ACHN (cell line): ENCODE measurements at places on chromosomes 16 and 17.

DNA sequence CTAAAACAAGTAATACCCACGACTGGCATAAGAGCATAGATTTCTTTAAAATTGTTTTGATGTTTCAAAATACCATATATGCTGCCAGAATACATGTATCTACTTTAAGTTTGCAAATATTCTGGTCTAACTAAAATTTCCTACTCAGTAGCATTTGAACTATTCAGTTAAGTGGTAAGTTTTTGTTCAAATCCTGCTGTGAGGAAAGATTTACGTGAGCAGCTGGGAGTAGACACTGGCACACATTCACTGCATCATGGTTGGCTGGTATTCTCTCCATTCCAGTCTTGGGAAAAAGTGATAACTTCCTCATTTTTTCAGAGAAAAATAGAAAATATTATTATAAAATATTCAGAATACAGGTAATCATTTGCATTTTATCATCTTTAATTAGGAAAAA, 133.6 kb downstream of the SKAP1 start:
- no peak for DNase-seq

- no peak for DNase-seq
Measured at GRCh38 chr17:31538080-31538762, 146.7 kb downstream of the RAB11FIP4 start.

DNA sequence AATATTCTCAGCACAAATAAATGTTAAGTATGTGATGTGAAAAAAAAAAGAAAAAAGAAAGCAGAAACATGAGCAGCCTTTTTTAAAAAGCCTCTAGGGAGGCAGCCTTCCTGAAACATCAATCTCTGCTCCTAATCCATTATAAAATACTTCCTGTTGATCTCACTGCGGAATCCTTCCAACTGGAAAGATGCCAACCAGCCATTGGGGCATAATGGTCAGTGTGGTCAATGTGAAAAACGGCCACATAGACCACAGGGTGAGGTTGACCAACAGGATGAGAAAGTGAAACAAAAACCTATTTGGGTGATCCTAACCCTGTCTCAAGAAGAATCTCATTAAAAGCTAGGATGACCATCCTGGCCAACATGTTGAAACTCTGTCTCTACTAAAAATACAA, 26.1 kb upstream of the ABCA8 start:
- DNase-seq: no peak

- DNase-seq: no peak
Measured at GRCh38 chr16:23745263-23745662, 9.6 kb upstream of the CHP2 start.

- DNase-seq: no peak
Measured at GRCh38 chr16:80100186-80100585, 440.6 kb upstream of the DYNLRB2 start.

DNA sequence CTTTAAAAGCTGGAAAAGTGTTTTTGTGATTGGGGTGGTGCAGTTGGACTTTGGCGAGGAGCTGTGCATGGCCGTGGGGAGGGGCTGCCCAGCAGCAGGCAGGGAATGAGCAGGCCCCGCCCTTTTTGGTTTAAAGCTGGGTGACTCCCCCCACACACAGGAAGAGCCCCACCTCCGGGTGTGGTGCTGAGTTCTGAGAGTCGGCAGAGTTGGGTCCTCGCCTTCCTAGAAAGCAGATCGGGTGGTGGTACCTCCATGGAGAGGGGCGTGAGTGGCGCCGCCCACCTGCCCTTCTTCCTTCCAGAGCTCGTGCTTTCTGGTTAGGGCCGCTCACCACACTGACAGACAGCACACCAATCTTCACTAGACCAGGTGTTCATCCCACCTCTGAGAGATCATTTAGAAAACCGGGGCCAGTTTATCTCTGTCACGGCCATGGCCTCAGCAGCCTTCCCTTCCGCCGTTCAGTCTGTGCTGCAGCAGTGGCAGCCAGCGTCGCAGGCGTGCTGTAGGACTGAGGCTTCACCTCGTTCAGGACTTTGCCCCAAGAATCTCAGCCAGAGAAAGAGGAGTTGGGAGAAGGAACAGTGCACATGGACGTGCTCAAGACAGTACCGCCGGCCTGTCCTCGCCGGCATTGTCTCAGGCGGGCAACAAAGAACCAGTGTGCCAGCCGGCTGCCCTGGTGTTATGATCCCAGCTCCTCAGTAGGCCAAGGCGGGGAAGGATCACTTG, 144.0 kb upstream of the CHMP6 start:
- no peak for DNase-seq

DNA sequence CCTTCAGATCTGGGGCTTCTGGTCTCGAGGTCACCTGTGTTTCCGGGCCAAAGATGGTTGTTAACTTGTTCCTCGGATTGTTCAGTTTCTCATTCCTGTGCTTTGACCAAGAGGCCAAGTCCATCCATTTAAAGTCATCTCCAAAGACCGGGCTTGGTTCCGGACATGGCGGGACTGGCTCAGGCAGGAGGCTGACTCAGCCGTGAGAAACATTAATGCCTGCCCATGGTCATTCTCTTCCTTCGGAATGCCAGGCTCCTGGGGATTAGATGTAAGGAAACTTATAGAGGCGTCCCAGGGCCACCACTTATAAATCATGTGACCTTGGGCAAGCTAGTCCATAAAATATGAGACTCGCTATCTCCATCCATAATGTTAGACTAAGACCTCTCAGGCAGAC, 13.6 kb upstream of the NKD1 start:
- DNase-seq: no peak

GRCh38 chr17:33892717-33893591, 362.1 kb upstream of the CCL2 start:
- DNase-seq: no peak

GRCh38 chr17:69428252-69428980, 13.9 kb downstream of the MAP2K6 start:
- no peak for DNase-seq

GRCh38 chr17:45145035-45145389, 3.3 kb upstream of the HEXIM1 start:
- no peak for DNase-seq

DNA sequence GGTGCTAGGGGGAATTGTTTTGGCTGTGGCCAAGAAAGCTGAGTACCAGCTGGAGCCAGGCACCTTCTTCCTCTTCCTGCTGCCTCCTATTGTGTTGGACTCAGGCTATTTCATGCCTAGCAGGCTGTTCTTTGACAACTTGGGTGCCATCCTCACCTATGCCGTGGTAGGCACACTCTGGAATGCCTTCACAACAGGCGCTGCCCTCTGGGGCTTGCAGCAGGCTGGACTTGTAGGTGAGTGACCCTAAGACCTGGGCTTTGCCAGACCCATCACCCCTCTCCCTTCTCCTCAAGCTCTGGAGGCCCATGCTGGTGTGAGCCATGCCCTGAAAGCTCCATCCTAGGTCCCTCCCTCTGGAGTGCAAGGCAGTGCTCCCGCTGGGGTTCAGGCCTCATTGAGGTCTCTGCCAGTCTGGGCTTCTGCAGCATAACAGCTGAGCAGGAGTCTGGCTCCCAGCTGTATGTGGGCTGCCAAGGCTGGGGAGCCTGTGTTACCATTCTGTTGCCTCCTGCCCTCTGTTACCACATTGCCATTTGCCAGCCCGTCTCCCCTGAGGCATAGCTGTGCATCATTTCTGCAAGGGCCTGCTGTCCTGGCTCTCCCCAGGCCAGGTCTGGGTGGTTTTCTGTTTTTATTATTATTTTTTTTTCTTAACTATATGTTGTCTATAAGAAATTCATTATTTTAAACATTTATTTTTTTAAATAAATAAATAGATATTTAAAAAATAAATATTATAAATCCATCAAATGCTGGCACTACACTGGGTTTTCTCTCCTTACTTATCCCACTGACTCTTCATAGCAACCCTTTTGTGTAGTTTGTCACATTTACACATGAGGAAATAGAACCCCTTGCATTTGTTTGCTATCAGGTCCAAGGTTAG, 4.1 kb downstream of the SLC9A5 start:
- DNase-seq: no peak

DNA sequence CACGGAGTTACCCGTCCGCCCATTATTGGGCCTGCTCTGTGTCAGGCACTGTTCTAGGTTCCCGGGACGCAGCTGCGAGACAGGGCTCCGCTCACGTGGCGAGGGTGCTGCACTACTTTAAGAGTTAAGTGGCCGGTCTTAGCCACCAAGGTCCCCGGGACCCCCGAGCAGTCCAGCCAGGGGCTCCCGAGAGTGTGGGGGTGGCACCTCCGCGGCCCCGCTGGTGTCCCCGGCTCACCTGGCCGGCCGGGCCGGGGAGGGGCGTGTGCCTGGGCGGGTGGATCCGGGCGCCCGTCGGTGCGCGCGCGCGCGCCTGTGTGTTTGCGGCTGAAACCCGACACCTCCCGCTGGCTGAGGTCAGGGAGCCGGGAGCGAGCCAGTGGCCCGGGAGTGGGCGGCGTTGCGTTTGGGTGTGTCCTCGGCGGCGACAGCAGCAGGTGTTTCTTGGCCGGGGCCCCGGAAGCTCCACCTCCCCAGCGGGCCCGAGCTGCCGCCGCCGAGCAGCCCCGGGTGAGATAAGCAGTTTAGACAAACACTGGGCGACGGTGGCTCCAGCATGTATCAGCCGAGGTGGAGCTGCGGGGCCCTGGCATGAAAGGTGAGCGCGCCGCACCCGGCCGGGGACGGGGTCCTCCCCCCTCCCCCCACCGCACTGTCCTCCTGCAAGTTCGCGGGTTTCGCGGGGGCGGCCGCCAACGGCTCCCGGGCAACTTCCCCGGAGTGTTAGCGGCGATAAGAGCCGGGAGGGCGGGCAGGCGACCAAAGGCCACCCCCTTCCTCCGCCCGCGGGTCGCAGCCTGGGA, at the start of gene GSE1:
Gene GSE1, plus strand, starts transcription at position 522 of the 803 bp plus-strand sequence. Its CDS starts 70 bp downstream, at position 592.
- DNase-seq: peak; percentile 97

DNA sequence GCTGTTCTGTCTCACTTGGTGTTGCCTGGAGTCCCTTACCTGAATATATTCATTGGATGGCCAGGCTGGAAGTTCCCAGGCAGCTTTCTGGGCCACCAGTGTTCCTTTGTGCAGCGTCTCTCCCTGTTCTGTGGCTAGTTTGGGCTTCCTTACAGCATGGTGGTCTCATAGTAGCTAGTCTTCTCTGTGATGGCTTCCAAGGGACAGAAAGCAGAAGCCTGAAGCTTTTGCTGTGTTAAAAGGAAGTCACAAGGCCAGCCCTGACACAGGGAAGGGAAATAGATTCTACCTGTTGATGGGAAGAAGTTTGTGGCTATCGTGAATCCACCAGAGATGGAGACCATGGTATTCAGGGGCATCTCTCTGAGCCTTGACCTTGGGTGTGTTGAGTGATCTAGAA, 34.6 kb downstream of the PLCG2 start:
- DNase-seq: no peak

- no peak for DNase-seq
Measured at GRCh38 chr16:49528866-49529288, 155.3 kb downstream of the C16orf78 start.

DNA sequence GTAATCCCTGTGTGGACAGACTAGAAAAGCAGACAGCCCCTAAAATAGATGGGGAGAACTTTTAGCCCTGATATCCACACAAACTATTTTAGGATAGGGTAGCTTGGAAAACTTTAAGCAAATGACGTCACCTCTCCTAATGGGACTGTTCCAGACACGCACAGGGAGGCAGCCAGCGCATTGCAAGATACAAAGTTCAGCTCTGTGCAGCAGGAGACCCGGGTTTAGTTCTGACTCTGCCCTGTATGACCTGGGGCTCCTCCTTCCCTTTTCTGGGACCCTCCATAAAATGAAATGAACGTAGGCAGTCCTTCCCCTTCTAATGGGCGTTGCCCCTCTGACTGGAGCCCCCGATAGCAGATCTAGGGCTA, 6.3 kb downstream of the ZNF689 start:
- DNase-seq: no peak

GRCh38 chr17:28433721-28434120, 27.7 kb upstream of the SLC46A1 start:
- no peak for DNase-seq

GRCh38 chr16:58348986-58349385, 43.3 kb upstream of the GINS3 start:
- DNase-seq: no peak

DNA sequence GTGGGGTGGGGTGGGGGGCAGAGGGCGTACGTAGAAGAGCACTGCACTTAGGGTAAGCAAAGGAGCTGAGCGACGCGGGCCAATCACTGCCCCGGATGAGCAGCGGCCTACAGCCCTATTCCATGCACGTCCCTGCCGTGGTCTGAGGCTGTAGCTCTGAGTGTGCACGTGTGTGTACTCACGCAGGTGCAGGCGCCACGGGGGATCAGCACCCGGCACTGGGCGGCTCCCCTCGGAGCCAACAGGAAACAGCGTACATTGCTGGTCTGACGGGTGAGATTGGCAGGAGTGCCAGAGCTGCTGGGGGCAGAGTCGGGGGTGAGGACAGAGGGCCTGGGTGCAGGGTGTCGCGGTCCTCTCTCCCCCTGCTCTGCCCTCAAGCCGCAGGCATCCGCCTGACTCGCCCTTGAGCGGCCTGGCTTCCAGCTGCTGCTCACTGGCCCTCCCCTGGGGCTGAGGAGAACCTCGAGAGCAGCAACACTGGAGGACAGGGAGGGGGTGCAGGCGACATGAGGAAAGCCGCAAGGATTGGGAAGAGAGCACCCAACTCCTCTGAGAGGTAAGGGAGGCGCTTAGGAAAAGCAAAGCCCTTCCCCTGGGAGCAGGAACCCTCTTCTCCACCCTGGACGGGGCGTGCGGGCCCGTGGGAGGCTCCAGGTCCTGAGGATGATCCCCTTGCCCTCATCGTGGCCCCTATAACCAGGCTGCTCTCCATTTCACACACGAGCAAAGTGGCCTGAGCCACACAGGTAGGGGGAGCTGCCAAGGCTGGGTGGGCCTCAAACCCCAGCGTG, 57.8 kb downstream of the ENGASE start:
- DNase-seq: no peak

- DNase-seq: no peak
Measured at GRCh38 chr17:79983456-79983855, 52.2 kb downstream of the TBC1D16 start.

DNA sequence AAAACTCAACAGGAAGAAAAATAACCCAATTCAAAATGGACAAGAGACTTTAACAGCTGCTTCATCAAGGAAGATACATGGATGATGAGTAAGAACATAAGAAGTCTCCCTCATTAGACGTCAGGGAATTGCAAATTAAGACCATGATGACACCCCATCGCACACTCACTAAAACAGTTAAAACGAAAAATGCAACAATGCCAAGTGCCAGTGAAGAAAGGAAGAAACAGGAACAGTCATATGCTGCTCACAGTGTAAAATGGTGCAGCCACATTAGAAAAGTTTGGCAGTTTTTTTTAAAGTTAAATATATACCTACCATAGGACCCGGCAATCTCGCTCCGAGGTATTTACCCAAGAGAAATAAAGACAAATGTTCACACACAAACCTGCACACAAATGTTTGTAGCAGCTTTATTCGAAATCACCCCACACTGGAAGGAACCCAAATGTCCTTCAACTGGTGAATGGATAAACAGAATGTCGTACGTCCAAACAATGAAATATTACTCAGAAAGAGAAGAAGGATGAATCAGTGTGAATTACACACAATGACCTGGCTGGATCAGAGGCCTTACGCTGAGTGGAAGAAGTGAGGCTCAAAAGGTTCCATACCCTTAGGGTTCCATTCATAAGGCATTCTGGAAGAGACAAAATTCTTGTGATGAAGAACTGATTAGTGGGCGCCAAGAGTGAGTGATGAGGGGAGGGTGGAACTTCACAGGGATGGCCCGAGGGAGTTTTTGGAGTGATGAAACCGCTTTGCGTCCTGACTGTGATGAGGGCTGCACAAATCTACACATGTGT, 110.3 kb downstream of the C16orf95 start:
- peak; percentile 39 for DNase-seq

GRCh38 chr16:29675811-29676643, 3.0 kb upstream of the QPRT start:
- peak; percentile 45 for DNase-seq
